ENCODE measurements at places on chromosomes 12 and 14. TPM values are rescaled to one million over a fixed set of nuclear protein-coding genes. Genes with fewer than 3 reads are reported as not detected.

OVCH1 gene
- total RNA-seq = not detected

NRXN3 gene
- total RNA-seq = 0.22 TPM

LRRC74A gene
- not detected for total RNA-seq

MGP gene
- total RNA-seq = 1.0 TPM

CCDC196 gene
- not detected for total RNA-seq

MFAP5 gene
- 0.86 TPM for total RNA-seq

OTOGL gene
- 0.14 TPM for total RNA-seq

SPX gene
- 0.29 TPM for total RNA-seq

NPAS3 gene
- total RNA-seq = not detected

ACVRL1 gene
- 24.1 TPM for total RNA-seq

CNTN1 gene
- 0.43 TPM for total RNA-seq

DEPDC4 gene
- 2.4 TPM for total RNA-seq

SAMD15 gene
- total RNA-seq = 3.6 TPM

AQP2 gene
- not detected for total RNA-seq

PTPRQ gene
- total RNA-seq = 0.22 TPM

IAPP gene
- not detected for total RNA-seq

FERMT2 gene
- 157 TPM for total RNA-seq

GLIPR1L1 gene
- not detected for total RNA-seq

RNASE3 gene
- not detected for total RNA-seq

ARHGAP9 gene
- 0.14 TPM for total RNA-seq

RARG gene
- total RNA-seq = 23.9 TPM

SERPINA1 gene
- 0.22 TPM for total RNA-seq

LBHD2 gene
- not detected for total RNA-seq

SERPINA12 gene
- not detected for total RNA-seq

TBC1D30 gene
- under 0.01 TPM for total RNA-seq

TRPV4 gene
- total RNA-seq = 0.44 TPM

IFNG gene
- total RNA-seq = not detected

HOXC11 gene
- under 0.01 TPM for total RNA-seq

TCL1B gene
- total RNA-seq = not detected

GNB3 gene
- 6.2 TPM for total RNA-seq

YBX3 gene
- 150 TPM for total RNA-seq

IKZF4 gene
- total RNA-seq = 4.9 TPM

STAT6 gene
- total RNA-seq = 83.4 TPM

PYGL gene
- total RNA-seq = 41.8 TPM

CFAP73 gene
- total RNA-seq = not detected

NRL gene
- 0.72 TPM for total RNA-seq

CLEC9A gene
- not detected for total RNA-seq

ABCD2 gene
- total RNA-seq = 0.14 TPM

ALG10 gene
- 4.6 TPM for total RNA-seq

MRPL52 gene
- 35.5 TPM for total RNA-seq

ZNF26 gene
- 28.6 TPM for total RNA-seq

FOXN4 gene
- total RNA-seq = not detected

IFNG-AS1 gene
- total RNA-seq = not detected

VAMP1 gene
- total RNA-seq = 3.9 TPM

MYF5 gene
- total RNA-seq = not detected

SYT1 gene
- total RNA-seq = 5.2 TPM

ANKRD52 gene
- 39.4 TPM for total RNA-seq

AMN gene
- not detected for total RNA-seq

TMCC3 gene
- total RNA-seq = 14.9 TPM

RNU6-8 gene
- total RNA-seq = not detected

DDX55 gene
- 25.1 TPM for total RNA-seq

FOXA1 gene
- not detected for total RNA-seq

FANCM gene
- total RNA-seq = 2.2 TPM

PMCH gene
- total RNA-seq = not detected

BIN2 gene
- total RNA-seq = not detected

VWF gene
- 1.3 TPM for total RNA-seq

GPR137C gene
- 0.43 TPM for total RNA-seq

DBX2 gene
- not detected for total RNA-seq

Data from placental pericyte (primary cell).